AML-193 (cell line): ENCODE measurements at places on chromosomes 13 and 19.

DNA sequence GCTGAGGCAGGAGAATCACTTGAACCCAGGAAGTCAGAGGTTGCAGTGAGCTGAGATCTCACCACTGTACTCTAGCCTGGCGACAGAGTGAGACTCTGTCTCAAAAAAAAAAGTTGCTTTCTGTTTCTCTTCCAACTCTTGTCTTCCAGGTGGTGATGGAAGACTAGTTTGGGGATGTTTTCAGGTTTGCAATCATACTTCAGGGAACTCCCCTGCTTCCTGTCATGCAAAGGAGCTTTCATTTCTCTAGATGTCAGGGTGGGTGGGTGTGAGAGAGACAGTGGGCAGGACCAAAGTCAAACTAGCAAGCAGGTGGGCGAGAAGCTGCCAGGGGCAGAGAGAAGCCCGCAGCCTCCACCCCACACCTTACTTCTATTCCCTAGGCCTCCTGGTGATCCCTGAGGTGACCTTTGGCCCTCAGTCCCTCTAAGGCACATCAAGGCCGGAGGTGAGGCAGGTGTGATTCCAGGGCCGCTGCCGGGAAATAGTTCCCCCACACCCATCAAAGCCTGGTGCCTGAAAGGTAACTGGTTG lies 25.7 kb downstream of the CCNE1 start:
- no peak for DNase-seq

DNA sequence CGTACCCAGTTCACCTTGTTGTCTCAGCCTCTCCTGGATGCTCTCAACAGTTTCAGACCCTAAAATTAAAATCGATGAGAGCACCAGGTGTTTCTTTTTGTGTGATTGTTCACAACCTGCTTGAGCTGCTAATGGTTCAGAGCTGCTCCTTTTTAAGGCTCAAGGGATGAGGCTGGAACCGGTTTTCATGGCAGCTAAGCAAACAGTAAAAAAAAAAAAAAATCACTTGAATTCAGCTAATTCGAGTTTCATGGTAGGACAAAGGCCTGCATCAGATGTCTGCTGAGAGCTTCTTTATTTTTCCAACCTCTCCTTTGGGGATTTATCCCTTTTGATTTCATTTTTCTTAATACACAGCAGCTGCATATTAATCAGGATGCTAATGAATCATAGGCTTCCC lies 6.5 kb downstream of the SYCE2 start:
- DNase-seq, result no peak

DNA sequence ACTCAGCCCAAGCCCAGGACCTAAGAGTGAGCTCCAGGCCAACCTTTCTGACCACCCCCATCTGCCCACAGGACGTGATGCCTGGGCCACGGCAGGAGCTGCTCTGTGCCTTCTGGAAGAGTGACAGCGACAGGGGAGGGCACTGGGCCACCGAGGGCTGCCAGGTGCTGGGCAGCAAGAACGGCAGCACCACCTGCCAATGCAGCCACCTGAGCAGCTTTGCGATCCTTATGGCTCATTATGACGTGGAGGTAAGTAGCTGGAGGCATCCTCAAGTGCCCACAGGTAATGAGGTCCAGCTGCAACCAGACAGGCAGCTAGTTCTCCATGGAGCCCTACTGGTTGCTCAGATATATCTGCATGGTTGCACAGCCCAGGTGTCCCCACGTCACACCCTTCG lies 14.8 kb downstream of the DDX39A start:
- no peak for DNase-seq

DNA sequence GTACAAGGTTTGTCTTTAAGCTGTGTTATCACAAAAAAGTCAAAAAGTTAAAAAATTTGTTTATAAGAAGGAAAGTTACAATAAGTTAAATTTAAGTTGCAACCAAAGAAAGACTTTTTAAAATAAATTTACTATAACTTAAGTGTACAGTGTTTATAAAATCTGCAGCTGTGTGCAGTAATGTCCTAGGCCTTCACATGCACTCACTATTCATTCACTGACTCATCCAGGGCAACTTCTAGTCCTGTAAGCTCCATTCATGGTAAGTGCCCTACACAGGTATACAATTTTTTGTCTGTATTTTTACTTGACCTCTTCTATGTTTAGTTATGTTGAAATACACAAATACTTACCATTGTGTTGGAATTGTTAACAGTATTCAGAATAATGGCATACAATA lies 667.9 kb upstream of the SLITRK5 start:
- DNase-seq, result no peak

DNA sequence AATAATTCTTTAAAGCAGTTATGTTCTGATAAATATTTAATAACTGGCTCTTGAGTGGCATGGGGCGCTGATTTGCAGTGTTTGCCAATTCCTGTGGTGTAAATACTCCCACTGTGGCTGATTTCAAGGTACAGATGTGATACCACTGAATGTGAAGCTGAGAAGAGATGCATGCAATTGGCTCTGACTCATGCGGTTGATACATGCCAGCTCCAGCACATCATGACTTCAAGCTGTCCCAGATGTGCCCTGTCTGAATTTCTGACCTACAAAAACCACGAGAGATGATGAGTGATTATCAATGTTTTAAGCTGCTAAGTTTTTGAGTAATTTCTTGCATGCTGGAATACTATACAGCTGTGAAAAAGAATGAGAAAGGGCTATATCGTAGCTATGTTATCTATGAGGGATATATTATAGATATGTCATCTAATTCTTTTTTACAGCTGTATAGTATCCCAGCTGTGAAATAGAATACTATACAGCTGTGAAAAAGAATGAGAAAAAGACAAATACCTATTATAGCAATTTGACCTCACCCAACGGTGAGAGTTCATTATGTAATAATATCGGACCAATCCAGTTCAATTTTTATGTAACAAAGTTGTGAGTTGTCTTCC lies 7.6 kb upstream of the ACSBG2 start:
- no peak for DNase-seq

- no peak for DNase-seq
Measured at GRCh38 chr13:67713571-67713970, 483.4 kb upstream of the PCDH9 start.

DNA sequence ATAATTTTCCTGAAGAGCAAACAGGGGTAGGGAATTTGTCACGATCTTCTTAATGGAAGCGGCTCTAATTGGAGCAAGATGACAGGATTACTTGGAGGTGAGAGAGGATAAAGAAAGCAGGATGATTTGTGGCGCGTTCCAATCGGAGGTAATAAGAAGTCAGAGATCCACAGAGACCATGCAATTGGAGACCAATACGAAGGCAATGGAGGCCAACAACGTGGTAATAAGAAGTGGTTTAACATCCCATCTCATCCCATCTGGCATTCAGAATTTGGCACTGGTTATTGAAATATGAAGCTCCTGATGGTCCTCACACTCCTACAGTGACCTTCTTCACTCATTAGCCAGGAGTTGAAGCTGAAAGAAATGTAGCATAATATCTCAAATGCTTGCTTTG lies 130.6 kb downstream of the DLEU7 start:
- no peak for DNase-seq

GRCh38 chr13:75715601-75716523 lies 79.7 kb downstream of the LMO7 start:
- DNase-seq, result no peak

- no peak for DNase-seq
Measured at GRCh38 chr13:28557725-28558520, 63.0 kb upstream of the FLT1 start.

DNA sequence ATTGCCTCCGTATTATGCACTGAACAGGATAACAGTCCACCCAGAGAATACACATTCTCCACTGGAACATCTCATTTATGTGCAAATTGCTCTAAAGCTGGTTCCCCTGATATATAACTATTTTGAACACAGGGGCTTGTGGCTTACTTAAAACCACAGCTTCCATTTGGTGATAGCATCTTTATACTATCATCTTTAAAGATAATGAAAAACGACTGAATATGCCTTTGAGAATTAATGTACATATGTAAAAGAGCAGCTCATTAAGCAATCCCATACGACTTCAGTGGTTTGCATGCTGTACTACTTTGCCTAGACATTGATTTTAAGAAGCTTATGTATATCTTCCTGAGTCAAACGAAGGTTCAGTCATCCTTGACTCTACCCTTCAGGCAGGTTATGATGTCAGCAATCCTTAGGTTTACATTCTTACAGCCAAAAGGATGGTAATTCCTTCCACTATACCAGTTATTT lies 40.8 kb downstream of the BRD4 start:
- no peak for DNase-seq

GRCh38 chr19:52070496-52070895 lies 21.9 kb upstream of the ZNF432 start:
- no peak for DNase-seq

GRCh38 chr13:34731486-34731885 lies 210.6 kb upstream of the NBEA start:
- no peak for DNase-seq

DNA sequence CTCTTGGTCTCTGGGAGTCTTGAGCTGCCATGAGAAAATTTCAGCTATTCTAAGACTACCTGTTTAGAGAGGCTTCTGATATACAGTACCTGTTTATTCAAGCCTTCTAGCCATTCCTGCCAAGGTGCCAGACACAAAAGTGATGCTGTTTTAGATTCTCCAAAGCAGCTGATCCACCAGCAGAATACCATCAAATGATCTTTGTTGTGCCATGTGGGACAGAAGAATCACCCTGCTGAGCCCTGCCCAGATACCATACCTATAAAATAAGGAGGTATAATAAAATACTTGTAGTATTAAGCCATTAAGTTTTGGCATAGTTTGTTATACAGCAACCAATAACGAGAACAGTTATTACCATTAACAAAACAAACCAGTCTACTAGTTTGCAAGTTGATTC lies 14.1 kb upstream of the SOX21 start:
- DNase-seq, result no peak

- DNase-seq, result peak; percentile 71
Measured at GRCh38 chr13:79679334-79679733, 198.4 kb downstream of the NDFIP2 start.

- no peak for DNase-seq
Measured at GRCh38 chr13:113630296-113630695, 27.7 kb downstream of the ATP4B start.

DNA sequence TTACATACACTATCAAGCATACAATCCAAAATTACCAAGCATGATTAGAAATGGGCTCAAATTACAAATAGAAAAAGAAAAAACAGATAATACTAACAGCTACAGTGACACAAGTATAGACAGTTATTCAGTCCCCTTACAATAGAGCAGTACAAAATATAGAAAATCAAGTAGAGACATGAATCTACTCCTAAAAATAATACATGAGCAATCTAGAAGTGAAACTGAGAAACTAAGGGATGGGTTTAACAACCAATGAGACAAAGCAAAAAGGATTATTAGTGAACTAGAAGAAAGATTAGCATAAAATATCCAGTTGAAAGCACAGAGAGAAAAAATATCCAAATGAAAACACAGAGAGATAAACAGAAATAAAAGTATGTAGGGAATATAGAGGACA lies 426.7 kb downstream of the TBC1D4 start:
- DNase-seq, result no peak

- DNase-seq, result no peak
Measured at GRCh38 chr13:30928978-30929377, 3.5 kb upstream of the TEX26 start.

- no peak for DNase-seq
Measured at GRCh38 chr13:88281841-88282240, 610.7 kb downstream of the SLITRK5 start.

DNA sequence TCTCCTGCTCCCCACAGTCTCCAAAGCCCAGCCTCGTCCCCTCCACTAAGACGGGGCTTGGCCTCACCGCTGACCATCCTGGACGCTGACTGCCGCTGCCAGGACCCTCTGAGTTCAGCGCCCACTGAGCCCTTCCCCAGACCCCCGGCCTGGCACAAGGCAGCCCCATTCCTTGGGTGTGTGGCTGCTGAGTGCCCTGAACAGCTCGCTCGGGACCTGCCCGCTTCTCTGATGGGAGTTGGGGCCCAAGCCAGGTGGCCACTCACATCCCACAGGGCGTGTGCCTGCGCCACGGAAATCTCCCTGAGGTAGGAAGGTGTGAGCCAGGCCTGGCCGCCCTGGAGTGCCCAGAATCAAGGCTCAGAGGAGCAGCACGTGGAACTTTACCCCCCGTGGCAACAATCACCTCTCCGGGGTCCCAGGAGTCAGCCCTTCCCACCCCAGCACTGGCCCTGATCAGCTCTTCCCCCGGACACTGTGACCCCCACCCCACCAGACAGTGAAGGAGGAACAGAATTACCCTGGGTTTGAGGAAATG lies 20.8 kb downstream of the C13orf46 start:
- DNase-seq, result no peak

DNA sequence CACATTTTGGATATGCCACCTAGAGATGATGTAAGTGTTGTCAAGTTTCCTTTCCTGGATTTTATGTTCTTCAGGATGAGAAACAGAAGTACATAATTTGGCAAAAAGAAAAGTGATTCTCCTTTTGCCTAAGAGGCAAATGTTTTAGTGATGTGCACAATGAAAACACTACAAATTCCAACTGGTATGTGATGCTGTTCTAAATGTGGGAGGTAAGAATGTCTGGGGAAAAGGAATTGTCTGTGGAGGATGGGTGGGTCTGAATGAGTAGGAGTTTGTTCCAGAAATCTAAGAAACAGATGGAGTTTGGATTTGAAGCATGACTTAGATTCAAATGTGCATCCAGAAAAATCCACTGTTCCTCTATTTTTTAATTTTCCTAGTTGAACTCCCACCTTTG lies 473.6 kb upstream of the SPRY2 start:
- no peak for DNase-seq
